ENCODE measurements at places on chromosomes 13 and 19.

- no peak for DNase-seq
These were observed 3.8 kb downstream of the GARIN5B start for GRCh38 chr19:55358943-55359908.

DNA sequence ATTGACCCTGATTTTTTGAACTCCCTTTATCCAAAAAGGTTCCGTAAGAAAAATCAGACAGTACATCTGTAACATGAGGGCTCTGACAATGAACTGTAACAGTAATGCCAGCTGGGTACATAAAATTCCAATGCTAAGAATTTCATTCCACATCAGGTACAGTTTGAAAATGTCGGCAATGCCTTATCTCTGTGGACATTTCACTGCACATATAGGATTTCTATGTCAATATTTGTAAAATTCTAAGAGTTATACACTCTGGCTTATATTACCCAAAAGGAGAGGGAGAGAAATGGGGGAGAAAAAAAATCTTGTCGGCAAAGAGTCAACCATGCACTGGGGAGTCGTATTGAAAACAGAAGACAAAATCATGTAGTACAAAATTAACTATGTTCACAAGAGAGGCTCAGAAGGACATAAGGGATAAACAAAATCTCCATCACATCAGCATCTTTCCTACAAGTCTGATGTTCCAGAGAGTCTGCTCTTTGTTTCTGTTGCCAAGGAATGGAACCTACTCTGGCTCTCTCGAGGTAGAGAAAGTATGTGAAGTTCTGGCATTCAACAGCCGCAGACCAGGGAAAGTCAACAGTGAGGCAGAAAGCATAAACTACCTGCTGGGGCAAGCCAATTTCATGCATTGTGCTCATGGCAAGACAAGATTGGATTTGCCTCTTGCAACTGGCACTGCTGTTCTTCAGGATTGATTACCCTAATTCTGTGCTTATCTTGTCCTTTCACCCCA is 72.4 kb downstream of the STARD13 start:
- no peak for DNase-seq

DNA sequence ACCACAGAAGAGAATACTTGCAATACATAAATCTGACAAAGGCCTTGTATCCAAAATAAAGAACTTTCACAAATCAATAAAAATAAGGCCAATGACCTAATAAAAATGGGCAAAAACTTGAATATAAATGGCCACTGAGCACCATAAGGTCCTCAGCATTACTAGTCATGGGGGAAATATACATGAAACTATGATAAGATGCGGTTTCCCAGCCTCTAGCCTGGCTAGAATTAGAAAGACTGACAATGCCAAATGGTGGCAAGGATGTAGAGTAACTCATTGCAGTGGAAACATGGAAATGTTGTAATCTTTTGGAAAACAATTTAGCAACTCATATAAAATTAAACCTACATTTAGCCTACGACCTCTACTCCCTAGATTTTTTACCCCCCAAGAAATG is 227.1 kb downstream of the GGACT start:
- DNase-seq, result no peak

DNA sequence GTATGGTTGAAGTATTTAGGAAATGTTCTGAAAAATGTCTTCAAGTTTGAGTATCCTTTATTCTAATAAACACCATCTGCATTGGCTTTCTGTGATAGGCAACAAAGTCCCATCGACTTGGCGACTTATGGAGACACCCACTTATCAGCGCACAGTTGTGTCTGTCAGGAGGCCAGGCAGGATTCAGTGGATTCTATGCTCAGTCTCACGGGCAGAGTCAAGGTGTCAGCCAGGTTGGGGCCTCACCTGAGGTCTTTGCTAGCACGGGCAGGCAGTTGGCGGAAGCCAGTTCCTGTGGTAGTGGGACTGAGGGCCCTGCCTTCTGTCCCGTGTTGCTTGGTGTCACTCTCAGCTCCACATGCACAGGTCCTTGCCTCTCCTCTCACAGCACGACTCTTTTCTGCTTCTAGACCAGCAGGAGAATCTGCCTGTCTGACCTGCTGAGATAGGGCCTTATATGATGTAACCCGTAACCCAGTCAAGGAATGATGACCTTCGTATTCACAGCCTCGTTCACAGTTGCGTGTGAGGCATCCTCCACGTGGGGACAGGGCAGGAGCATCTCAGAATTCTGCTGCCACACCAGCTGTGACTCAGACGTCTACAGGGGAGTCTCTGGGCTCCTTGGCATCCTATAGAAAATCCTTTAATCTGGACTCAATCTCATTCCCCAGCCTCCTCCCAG is 10.0 kb downstream of the CUL4A start:
- no peak for DNase-seq

DNA sequence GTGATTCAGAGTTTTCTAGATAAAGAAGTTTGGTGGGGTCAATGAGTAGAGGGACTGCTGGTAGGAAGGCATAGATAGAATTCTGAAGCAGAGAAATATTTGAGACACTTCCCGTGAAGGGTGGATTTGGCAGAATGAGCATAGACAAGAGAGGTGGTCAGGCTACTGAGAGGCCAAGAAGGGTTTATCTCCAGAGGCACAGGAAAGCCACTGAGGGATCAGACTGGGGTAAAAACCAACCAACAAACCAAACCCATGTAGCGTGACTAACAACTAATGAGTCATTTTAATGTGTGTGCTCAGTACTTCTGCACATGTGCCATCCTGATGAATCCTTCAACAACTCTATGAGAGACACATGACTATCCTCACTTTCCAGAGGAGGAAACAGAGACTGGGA is 60.0 kb upstream of the SERP2 start:
- no peak for DNase-seq

DNA sequence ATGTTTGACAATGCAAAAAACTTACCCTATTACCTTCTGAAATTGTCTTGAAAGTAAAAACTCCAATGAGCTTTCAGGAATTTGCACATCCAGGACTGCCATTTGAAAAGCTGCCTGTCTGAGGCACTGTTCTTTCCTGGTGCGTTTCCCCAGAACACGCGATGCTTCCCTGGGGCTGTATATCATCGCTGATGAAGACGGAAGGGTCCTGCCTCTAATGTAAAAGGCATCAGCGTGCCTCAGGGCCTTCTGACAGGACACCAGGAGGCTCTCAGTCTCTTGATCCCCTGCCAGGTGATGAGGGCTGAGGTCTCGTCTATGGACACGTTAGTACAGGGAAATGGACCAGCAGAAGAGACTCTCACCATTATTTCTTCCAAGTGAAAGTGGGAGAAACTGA is 296.8 kb downstream of the EFNB2 start:
- DNase-seq, result no peak

DNA sequence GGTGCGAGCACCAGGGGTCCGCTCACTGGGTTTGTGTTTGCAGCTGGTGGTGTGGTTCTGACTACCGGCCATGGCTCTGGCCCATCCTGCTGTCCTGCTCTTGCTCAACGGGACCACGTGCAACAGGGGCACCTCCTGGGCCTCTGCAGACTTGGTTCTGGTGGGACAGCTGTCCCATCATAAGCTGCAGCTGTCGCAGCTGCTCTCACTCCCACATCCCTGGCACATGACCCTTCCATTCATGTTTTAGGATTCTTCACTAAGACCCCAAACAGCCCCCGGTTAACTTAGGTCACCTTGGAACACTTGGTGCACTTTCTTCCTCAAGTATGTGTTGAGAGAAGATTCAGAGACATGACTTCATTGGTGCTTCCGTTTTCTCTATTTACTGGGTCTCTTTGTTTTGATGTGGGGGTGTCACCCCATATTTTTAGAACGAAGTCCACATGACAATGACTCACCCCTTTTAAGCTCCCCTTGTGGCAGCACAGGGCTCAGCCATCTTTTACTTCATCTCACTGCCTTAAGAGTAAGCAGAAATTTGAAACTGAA is 68.4 kb upstream of the ARHGEF7 start:
- no peak for DNase-seq

GRCh38 chr19:8638078-8638619 is 7.7 kb downstream of the NFILZ start:
- DNase-seq, result no peak

DNA sequence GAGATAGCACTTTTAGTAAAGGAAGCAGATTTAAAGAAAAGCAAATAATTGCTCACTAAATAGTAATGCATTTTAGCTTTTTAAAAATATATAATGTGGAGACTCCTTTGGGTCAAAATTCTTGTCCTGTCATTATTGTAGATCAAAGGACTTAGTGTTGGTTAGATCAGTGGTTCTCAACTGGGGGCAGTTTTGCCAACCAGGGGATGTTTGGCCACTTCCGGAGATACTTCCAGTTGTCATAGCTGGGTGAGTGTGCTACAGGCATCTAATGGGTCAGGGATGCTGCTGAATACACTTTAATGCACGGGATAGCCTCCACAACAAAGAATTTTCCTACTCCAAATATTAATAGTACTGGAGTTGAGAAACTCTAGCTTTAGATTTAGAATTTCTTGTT is 126.8 kb downstream of the LMO7 start:
- DNase-seq, result no peak

DNA sequence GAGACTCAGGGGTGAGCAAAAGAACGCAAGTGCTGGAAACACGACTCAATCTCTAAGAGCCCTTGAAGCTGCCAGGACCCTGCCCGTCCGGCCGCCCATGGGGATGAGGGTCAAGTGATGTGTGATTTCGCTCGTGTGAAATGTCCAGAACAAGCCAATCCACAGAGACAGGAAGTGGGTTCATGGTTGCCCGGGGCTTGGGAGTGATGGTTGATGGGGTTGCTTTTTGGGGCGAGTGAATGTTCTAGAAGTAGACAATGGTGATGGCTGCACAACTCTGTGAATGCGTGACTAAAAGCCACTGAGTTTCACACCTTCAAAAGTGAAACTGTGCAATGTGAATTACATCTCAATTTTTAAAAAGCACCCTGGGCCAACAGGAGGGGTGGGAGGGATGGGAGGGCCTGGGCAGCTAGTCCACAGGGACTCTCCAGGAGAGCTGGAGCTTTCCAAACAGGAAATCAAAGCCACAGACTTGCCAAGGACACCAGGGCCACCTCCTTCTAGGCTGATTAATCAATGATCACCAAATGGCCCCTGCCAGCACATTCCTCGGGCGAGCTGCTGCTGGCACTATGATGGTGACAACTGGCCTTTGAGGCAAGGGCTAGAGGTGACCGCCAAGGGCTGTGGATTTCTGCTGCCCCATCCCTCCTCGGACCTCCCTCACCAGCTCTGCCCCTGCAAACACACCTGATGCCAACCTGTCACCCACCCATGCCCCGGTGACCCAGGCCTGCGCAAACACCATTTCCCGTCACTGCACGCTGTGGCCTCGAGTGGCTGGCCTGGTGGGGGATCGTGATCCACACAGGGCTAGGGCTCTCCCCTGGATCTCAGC is 14.0 kb downstream of the DPP9 start:
- peak; percentile 84 for DNase-seq

DNA sequence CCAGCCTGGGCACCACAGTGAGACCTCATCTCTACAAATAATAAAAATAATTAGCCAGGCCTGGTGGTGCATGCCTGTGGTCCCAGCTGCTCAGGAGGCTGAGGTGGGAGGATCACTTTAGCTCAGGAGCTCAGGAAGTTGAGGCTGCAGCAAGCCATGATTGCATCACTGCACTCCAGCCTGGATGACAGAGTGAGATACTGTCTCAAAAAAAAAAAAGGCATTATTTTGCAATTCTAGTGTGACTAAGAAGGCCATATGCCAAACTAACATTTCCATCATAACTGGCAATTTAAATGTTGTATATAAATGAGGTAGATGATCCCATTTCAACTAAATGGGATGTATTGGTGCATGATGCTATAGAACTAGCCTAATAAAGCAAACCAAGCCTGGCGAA is 632.8 kb upstream of the KLF12 start:
- no peak for DNase-seq

DNA sequence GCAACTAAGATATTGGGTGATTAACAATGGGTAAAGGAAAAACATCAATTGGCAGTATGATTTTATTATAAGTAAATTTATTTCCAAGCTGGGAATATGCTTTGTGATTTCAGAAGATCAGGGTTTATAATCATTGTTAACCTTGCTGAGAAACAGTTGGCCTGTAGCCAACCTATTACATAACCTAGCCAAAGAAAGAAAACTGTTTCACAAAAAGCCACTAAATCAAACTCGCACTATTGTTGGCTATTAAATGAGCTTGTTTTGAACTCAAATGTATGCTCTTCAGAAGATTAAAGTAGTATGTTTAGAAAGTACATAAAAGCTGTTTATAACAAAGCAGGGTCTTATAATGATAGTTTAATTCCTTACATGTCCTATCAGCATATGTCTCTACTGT is 151.7 kb downstream of the LHFPL6 start:
- DNase-seq, result no peak

DNA sequence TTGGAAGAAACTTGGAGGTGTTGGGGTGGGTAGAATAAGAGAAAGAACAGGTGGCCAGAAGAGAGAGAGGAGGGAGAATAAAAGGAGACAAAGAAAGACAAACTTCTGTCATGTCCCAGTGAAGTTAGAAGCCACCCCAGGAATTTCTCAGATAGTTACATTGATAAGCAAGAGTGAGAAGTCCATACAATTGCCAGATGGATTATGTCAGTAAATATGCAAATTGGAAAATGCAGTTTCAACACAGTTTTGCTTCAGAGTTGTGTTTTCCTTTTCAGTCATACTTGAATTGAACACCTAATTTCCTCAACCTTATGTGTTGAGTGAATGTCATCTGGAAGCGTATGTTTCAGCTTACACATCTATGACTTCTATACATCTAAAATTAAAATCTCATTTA is 139.2 kb downstream of the RXFP2 start:
- DNase-seq, result no peak

DNA sequence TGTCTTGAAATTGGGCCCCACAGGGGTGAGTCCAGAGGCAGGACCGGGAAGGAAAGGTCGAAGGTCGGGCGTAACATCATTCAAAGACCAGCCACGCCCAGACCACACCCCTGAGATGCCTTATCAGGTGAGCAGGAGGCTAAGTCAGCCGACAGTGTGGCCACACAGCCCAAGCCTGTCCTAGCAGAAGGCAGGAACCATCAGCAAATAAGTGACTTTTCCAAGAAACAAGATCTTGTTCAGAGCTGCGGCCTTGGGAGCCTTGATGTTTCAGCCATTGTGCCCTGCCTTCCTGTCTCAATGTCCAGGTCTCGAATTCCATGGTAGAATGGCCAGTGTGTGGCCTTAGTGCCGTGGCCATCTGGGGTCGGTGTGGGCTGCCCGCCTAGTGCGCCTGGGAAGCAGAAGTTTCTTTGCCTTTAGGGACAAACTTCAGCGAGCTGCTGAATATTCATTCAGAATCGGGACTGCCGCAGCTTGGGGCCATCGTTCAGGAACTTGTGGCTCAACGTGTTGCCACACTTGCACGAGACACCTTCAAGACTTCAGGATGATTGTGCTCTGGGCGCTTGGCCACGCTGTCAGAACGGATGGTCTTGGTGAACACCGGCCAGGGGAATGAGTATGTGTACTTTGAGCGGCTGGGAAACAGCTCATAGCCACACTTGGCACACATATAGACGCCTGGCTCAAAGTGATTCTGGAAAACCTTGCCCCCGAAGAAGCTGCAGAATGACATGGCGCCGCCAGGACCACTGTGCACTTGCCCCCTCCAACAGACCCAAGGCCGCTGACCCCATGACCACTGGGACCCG is 6.1 kb upstream of the IFNL4 start:
- no peak for DNase-seq

- no peak for DNase-seq
These were observed 169.5 kb upstream of the STARD13 start for GRCh38 chr13:33454844-33455705.
